ENCODE measurements at places on chromosomes 5 and 9.
A peak's percentile ranks its signal among the peaks of the same experiment; 100 is the strongest.

DNA sequence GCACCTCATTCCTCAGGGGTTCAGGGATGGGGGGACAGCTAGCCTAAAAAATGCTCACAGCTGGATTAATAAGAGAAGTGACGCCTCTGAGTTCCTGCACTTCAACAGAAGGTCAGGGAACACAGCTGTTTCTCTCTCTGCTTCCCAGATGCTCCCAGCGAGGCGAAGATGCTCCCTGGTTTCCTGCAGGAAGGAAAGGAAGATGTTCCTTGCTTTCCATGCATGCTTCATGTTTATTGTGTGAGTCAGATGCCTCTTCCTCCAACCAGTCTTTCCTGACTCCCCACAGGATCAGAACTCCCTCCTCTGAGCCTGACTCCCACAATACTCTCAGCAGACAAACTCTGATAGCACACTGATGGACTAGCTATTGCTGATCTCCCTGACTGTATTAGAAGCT is 71.9 kb downstream of the MFAP3 start:
- DNase-seq = no peak

- DNase-seq = peak; percentile 96
These were observed at the start of gene URM1 for GRCh38 chr9:128370752-128371629. Gene URM1 (plus strand): TSS chr9:128371374. CDS start chr9:128371381, 7 bp downstream.

DNA sequence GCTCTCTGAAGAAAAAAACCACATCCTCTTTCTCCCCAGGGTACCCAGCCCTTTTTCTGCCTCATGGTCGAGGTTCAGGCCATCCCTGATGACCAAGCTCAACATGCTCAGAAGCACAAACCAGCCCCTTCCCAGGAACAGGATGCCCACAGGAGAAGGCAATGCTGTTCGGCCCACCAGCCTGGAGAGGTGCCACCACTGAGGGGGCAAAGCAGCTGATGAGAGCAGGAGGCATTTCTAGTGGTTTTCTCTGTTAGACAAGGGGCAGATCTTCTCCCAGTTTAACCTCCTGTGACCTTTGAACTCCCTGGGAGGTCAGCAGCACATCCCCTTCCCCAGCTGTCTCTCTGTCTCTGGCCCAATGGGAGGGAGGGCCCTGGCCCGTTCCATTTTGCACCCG is 73.0 kb downstream of the PAX5 start:
- DNase-seq = no peak

- DNase-seq = peak; percentile 80
These were observed 42.3 kb upstream of the NOTCH1 start for GRCh38 chr9:136587944-136588662.

DNA sequence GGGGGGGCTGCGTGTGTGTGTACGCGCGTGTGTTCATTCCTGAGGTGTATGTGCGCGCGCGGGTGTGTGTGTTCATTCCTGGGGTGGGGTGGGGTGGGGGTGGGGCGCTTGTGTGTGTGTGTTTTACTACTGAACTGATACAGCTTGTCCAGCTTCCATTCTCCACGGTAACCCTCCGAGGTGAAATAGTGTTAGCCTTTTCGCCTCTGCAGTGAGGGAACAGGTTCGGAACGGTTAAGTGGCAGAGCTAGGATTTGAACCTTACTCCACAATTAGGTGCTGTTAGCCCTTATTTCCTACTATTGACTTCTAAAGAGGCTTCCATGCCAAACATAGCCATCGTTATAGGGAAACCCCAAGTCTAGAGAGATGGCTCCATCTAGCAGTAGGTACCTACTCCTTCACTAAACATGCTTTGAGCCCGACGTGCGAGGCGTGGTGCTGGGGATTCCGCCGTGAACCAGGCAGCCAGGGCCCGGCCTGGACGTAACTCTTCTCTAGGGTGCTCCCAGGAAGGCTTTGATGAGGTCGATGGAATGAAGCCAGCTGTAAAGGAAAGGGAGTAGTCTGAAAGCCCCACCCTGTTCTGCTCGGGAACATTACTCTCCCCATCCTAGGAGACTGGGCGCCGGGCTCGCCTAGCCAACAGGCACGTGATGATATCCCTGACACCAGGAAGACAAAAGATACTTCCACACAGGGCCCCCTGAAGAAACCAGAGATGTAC is 782 bp upstream of the SKP1 start:
- DNase-seq = no peak
